ENCODE measurements at places on chromosomes 2 and 18. TPM values are rescaled to one million over a fixed set of nuclear protein-coding genes. Genes with fewer than 3 reads are reported as not detected.

- DNase-seq = no peak
- H3K27me3 ChIP-seq = no peaks in the 10 kb centered on the region
- no peaks in the 10 kb centered on the region for H3K4me1 ChIP-seq
- H3K27ac ChIP-seq = no peak overlapping the region
Measured at GRCh38 chr2:85799215-85799956, 45.6 kb downstream of the ATOH8 start.

DNA sequence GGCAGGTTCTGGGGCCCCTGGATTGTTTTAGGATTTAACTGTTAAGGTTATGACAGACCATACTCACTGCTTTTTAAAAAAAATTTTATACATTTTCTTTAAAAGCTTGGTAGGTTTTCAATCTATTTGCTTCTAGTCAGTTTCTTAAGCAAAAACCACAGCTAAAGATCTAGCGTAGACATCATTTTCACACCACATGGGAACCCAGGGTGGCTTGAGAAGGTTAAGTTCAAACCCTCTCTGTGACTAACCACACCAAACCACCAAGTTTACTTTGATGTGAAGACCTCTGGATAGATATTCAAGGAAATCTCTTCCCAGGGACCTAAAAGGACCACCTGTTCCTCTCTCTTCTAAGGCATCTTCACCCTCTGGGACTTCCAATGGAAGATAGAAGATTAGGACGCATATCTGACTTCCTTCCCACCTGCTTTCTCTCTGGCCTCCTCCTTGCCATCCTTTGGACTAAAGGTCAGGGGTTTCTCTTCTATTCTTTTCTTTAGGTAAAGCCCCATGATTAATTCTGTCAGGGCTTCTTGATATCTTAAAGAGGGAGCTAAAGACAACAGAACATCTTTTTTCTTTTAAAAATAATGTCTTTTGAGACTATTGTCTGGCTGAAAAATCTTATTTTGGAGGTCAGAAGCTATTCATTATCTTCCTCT lies 32.3 kb downstream of the FOSL2 start:
- no peaks in the 10 kb centered on the region for H3K4me1 ChIP-seq
- no peak overlapping the region for H3K4me3 ChIP-seq
- no peak overlapping the region for H3K27ac ChIP-seq
- H3K36me3 ChIP-seq = peaks cover under 1% of the 10 kb centered on the region
- H3K27me3 ChIP-seq = no peaks in the 10 kb centered on the region

DNA sequence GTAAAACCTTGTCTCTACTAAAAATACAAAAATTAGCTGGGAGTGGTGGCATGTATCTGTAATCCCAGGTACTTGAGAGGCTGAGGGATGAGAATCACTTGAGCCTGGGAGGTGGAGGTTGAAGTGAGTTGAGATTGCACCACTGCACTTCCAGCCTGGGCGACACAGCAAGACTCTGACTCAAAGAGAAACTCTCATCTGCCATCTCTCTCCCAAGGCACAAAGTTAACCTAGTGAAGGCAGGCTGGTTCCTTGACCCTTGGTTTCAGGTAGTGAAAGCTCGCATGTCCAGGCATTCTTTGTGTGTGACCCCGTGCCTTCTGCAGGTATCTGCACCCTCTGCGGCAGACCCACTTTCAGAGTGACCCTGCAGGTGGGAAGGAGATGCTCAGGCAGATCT lies 100.0 kb downstream of the WDSUB1 start:
- no peaks in the 10 kb centered on the region for H3K4me1 ChIP-seq
- H3K27ac ChIP-seq = no peak overlapping the region
- no peaks in the 10 kb centered on the region for H3K27me3 ChIP-seq

DNA sequence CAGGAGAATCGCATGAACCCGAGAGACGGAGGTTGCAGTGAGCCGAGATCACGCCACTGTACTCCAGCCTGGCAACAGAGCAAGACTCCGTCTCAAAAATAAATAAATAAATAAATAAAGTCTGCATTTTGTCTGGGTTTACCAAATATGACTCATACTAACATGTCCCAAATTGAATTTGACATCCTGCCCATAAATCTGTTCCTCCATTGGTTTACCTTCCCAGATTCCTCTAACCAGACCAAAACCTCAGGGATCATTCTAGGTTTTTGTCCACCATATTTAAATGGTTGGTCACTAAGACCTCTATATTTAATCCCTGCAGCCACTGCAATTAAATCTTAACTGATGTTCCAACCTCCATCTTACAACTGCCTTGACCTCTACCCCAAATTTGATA lies 150.9 kb downstream of the ATAD2B start:
- no peak overlapping the region for H3K4me3 ChIP-seq
- H3K4me1 ChIP-seq = no peaks in the 10 kb centered on the region
- H3K36me3 ChIP-seq = no peaks in the 10 kb centered on the region
- H3K27me3 ChIP-seq = no peaks in the 10 kb centered on the region
- no peak for DNase-seq

DNA sequence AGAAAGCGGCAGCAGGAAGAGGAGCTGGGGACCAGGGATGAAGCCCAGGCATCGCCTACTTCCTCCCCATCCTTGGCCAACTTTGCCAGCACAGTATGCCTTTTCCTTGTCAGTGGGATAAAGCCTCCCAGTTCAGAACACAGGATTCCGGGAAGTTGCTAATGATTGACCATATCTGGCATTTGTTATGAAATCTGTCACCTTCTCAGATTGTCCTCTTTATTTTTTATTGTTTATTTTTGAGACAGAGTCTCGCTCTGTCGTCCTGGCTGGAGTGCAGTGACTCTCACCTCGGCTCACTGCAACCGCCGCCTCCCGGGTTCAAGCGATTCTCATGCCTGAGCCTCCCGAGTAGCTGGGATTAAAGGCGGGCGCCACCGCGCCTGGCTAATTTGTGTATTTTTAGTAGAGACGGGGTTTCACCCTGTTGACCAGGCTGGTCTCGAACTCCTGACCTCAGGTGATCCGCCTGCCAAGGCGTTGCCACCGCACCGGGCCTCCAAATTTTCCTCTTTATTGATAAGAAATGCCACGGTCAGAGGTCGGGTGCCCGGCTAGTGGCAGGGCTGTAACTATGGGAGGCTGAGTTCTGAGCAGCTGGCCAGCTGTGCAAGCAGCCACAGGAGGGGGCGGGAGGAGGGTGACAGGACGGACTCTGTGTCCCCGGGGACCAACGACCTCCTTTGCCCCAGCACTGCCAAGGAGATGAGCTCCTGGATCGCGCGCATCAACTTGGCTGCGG lies 24.4 kb downstream of the PSD4 start:
- DNase-seq = no peak
- H3K27ac ChIP-seq = no peak overlapping the region
- no peaks in the 10 kb centered on the region for H3K27me3 ChIP-seq
- no peaks in the 10 kb centered on the region for H3K4me1 ChIP-seq
- no peaks in the 10 kb centered on the region for H3K36me3 ChIP-seq
- H3K4me3 ChIP-seq = peak overlapping the region; percentile 81

GRCh38 chr2:25598911-25599310 lies 74.5 kb downstream of the DTNB start:
- DNase-seq = no peak
- no peaks in the 10 kb centered on the region for H3K36me3 ChIP-seq
- H3K27me3 ChIP-seq = no peaks in the 10 kb centered on the region
- no peak overlapping the region for H3K4me3 ChIP-seq

GRCh38 chr2:238125127-238125885 lies 13.2 kb upstream of the KLHL30 start:
- no peaks in the 10 kb centered on the region for H3K36me3 ChIP-seq
- no peak for DNase-seq
- H3K27me3 ChIP-seq = no peaks in the 10 kb centered on the region
- H3K4me1 ChIP-seq = no peaks in the 10 kb centered on the region

DNA sequence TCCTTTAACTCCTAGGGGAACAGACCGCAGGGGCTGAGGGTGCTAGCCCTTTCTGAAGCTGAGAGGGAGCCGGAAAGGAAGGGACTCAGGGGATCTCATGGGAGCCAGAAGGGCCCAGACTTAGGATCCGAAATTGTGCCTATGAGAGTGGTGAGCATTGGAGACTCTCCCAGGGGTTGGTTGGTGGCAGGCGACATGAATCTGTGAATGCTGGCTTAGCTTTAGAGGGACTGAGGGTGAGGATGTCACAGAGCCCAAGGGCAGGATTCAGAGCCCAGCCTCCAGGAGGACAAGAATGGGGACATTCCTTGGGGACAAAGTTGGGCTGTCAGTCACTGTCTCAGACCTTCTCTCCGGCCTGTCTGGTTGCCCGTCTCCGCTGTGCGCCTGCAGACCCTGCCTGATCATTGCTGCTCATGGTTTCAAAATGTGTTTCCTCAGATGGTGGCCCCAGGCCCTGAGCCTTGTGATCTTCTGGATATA lies 17.5 kb downstream of the GNLY start:
- no peaks in the 10 kb centered on the region for H3K27me3 ChIP-seq
- no peak for DNase-seq
- no peaks in the 10 kb centered on the region for H3K4me1 ChIP-seq
- H3K4me3 ChIP-seq = no peak overlapping the region
- no peak overlapping the region for H3K27ac ChIP-seq

- H3K36me3 ChIP-seq = no peaks in the 10 kb centered on the region
- no peak for DNase-seq
- H3K4me1 ChIP-seq = no peaks in the 10 kb centered on the region
- H3K27me3 ChIP-seq = no peaks in the 10 kb centered on the region
- H3K4me3 ChIP-seq = no peak overlapping the region
Measured at GRCh38 chr2:130766037-130766436, 10.7 kb downstream of the AMER3 start.

GRCh38 chr2:181879295-181879694 lies 12.2 kb upstream of the ITPRID2 start:
- H3K36me3 ChIP-seq = no peaks in the 10 kb centered on the region
- peaks cover under 1% of the 10 kb centered on the region for H3K4me1 ChIP-seq
- H3K27me3 ChIP-seq = no peaks in the 10 kb centered on the region
- H3K27ac ChIP-seq = no peak overlapping the region
- DNase-seq = no peak
- no peak overlapping the region for H3K4me3 ChIP-seq

GRCh38 chr2:129061069-129061768 lies 742.6 kb upstream of the HS6ST1 start:
- H3K27me3 ChIP-seq = no peaks in the 10 kb centered on the region
- no peaks in the 10 kb centered on the region for H3K4me1 ChIP-seq
- no peak overlapping the region for H3K4me3 ChIP-seq
- DNase-seq = no peak
- H3K27ac ChIP-seq = no peak overlapping the region
- no peaks in the 10 kb centered on the region for H3K36me3 ChIP-seq

DNA sequence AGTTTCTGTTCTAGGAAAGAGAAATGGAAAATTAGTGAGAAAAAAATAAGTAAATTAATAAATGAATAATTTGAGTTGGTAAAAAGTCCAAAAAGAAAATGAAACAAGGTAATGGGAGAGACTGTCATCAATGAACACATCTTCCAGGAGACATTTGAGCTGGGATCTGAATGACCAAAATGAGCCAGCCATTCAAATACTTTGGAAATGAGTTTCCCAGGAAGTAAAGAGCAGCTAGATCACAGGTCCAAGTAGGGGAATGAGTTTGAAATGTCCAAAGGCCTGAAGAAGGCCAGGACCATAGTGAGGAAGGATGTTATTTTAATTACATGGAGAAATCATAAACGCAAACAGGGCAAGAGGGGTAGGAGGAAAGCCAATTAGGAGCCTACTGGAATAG lies 6.6 kb upstream of the DNAH7 start:
- H3K27ac ChIP-seq = no peak overlapping the region
- no peaks in the 10 kb centered on the region for H3K36me3 ChIP-seq
- no peak overlapping the region for H3K4me3 ChIP-seq
- no peaks in the 10 kb centered on the region for H3K27me3 ChIP-seq
- H3K4me1 ChIP-seq = no peaks in the 10 kb centered on the region

- no peaks in the 10 kb centered on the region for H3K27me3 ChIP-seq
- H3K27ac ChIP-seq = no peak overlapping the region
- no peaks in the 10 kb centered on the region for H3K4me1 ChIP-seq
- DNase-seq = no peak
Measured at GRCh38 chr18:47780011-47780725, 150.3 kb downstream of the SMAD2 start.

DNA sequence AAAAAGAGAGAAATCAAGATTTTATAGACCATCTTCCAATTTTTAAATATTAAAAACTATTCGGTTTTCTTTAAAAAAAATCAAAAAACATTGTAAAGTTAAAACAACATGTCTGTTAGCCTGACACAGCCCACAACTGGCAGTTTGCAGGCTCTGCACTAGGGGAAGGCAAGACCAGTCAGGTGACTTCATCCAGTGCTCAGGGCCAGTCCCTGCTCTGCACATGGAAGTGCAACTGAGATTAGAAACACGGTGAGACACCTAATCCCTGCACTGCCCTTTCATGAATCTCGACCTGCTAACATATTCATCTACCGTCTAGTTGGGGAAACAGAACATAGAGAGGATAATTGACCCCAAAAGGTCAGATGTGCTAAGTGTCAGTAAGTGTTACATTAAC lies 135.2 kb downstream of the BARD1 start:
- H3K4me1 ChIP-seq = no peaks in the 10 kb centered on the region
- DNase-seq = no peak
- no peak overlapping the region for H3K4me3 ChIP-seq
- H3K36me3 ChIP-seq = no peaks in the 10 kb centered on the region

DNA sequence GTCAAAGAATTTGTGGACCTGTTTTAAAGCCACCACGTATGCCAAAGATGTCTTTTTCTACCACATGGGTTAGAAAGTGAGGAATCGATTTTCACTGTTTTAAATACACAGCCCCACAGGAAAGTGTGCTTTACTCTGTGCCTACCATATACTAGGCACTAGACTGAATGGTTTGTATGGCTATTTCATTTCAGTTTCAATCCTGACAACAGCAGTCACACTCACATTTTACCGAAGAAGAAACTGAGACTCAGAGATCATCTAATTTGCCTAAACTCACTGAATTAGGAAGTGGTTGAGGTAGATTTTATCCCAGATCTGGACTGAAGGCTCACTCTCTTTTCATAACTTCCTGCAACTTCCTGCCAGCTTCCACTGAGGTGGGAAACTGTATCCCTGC lies 176.4 kb downstream of the ALK start:
- DNase-seq = no peak
- no peak overlapping the region for H3K27ac ChIP-seq
- no peaks in the 10 kb centered on the region for H3K4me1 ChIP-seq
- H3K4me3 ChIP-seq = no peak overlapping the region
- H3K27me3 ChIP-seq = no peaks in the 10 kb centered on the region
- no peaks in the 10 kb centered on the region for H3K36me3 ChIP-seq

The TLX2 gene
- not detected for total RNA-seq

The FRZB gene
- total RNA-seq = 71.4 TPM

The FAM228A gene
- total RNA-seq = 1.7 TPM

The RGPD4 gene
- total RNA-seq = 0.39 TPM

The HAAO gene
- total RNA-seq = 29.1 TPM

The DPYSL5 gene
- total RNA-seq = not detected

The PRSS56 gene
- not detected for total RNA-seq

All from aorta (tissue), 5 donors.